ENCODE measurements at places on chromosomes 12 and 14. TPM values are rescaled to one million over a fixed set of nuclear protein-coding genes. Genes with fewer than 3 reads are reported as not detected.

- H3K27ac ChIP-seq = no peak overlapping the region
- no peaks in the 10 kb centered on the region for H3K36me3 ChIP-seq
- no peak overlapping the region for H3K4me3 ChIP-seq
- no peaks in the 10 kb centered on the region for H3K27me3 ChIP-seq
- no peaks in the 10 kb centered on the region for H3K4me1 ChIP-seq
- DNase-seq = no peak
Observed at GRCh38 chr12:64944966-64945365, 120.5 kb downstream of the TBC1D30 start.

GRCh38 chr14:95232894-95233584 is 75.7 kb upstream of the DICER1 start:
- H3K4me3 ChIP-seq = no peak overlapping the region
- no peak overlapping the region for H3K27ac ChIP-seq
- DNase-seq = no peak
- no peaks in the 10 kb centered on the region for H3K27me3 ChIP-seq
- H3K4me1 ChIP-seq = no peaks in the 10 kb centered on the region
- no peaks in the 10 kb centered on the region for H3K36me3 ChIP-seq

- peak; percentile 67 for DNase-seq
- H3K27me3 ChIP-seq = no peaks in the 10 kb centered on the region
- H3K4me1 ChIP-seq = no peaks in the 10 kb centered on the region
- H3K4me3 ChIP-seq = no peak overlapping the region
- no peaks in the 10 kb centered on the region for H3K36me3 ChIP-seq
Observed at GRCh38 chr14:60381909-60382308, 104.0 kb downstream of the C14orf39 start.

- H3K4me1 ChIP-seq = peaks cover 16% of the 10 kb centered on the region
- no peaks in the 10 kb centered on the region for H3K27me3 ChIP-seq
Observed at GRCh38 chr12:54261815-54262402, 18.0 kb downstream of the CBX5 start.

DNA sequence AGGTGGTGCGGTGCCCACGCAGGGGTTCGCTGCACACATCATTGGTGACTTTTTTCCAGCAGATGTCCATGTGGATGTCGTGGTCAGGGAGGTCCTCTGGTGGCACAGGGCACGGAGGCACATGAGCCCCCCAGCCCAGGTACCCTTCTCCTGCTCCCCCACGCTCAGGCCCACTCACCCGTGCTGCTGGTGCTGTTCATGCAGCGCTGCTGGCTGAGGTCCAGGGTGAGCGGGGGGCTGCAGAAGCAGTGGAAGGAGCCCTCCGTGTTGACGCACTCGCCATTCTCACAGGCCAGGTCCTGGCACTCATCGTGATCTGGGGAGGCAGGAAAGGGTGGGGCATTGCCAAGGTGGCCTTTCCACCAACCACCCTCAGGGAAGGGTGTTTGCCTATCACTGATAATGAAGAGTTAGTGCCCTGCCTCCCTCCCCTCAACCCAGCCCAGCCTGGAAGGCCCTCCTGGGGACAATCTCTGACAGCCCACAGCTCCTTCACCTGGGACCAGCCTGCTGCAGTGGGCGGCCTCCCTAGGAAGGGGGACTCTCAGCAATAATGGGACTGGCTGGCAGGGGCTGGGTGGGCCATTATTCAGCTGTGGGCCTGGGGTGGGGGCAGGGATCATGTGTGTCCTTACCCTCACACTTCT is 9.8 kb downstream of the ISCA2 start:
- H3K27me3 ChIP-seq = no peaks in the 10 kb centered on the region
- H3K4me3 ChIP-seq = no peak overlapping the region
- H3K27ac ChIP-seq = no peak overlapping the region
- no peaks in the 10 kb centered on the region for H3K4me1 ChIP-seq

DNA sequence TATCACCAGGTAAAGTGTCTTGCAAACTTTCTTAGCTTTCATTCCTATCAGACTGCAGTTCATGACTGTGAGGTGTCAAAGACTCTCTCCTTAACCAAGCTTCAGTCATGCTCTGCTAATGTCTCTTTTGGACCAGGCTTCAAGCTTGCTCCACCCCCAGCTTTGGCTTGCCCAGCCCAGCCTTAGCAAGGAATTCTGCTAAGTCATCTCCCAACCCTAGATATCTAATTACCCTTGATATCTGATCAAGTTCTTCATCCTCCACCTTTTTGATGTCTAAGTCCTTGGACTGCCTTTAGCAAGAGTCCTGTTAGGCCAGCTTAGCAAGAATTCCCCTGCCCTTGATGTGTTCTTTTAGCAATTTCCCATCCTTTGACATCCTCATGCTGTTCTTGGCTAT is 108.9 kb upstream of the FGD4 start:
- H3K36me3 ChIP-seq = peaks cover 21% of the 10 kb centered on the region
- H3K27me3 ChIP-seq = no peaks in the 10 kb centered on the region
- no peak overlapping the region for H3K27ac ChIP-seq

DNA sequence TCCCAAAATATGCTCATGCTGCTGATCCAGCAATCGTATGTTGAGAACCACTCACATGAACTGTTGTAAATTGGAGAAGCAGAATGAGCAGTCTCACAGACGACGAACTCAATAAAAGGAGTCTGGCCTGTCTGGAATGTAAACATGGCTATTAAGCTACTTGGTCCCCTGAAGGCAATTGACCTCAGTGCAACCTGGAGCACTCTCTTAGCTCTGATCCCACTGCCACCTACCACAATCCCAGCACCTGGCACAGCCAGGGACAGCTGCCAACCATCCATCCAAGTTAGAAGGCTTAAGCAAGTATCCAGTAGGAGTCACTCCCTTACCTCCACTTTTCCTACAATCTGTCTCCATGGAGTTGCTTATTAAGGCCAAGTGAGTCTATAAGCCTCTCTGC is 406.9 kb upstream of the CLEC14A start:
- no peaks in the 10 kb centered on the region for H3K27me3 ChIP-seq
- no peaks in the 10 kb centered on the region for H3K4me1 ChIP-seq
- no peak overlapping the region for H3K4me3 ChIP-seq
- H3K36me3 ChIP-seq = no peaks in the 10 kb centered on the region

GRCh38 chr12:124464062-124464461 is 103.3 kb downstream of the NCOR2 start:
- no peak overlapping the region for H3K4me3 ChIP-seq
- H3K27me3 ChIP-seq = no peaks in the 10 kb centered on the region
- no peak overlapping the region for H3K27ac ChIP-seq
- peaks cover 66% of the 10 kb centered on the region for H3K36me3 ChIP-seq
- DNase-seq = no peak
- no peaks in the 10 kb centered on the region for H3K4me1 ChIP-seq

- no peak overlapping the region for H3K4me3 ChIP-seq
- peaks cover 6% of the 10 kb centered on the region for H3K4me1 ChIP-seq
- no peaks in the 10 kb centered on the region for H3K36me3 ChIP-seq
- peak; percentile 12 for DNase-seq
Observed at GRCh38 chr12:104748790-104749189, 209.3 kb downstream of the SLC41A2 start.

DNA sequence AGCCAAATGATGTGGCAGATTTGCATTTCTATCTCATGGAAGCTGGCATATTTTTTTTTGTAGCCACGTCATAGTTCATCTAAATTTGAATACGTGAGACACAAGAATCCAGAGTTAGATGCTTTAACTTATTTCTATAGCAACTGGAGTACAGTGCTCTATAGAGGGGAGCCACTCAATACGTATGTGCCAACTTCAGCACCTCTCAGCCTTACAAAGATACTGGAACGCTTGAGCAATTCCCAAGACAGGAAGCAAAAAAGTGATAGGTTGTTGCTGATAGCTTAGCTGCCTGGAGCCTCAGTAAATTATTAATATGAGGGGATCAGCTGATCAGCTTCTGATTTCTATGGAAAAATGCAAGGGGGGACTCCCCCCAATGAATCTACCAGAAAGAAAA is 24.1 kb upstream of the PELI2 start:
- no peak overlapping the region for H3K27ac ChIP-seq
- H3K4me3 ChIP-seq = no peak overlapping the region
- H3K36me3 ChIP-seq = no peaks in the 10 kb centered on the region
- no peak for DNase-seq
- H3K4me1 ChIP-seq = peaks cover 2% of the 10 kb centered on the region
- H3K27me3 ChIP-seq = no peaks in the 10 kb centered on the region

GRCh38 chr12:49897276-49897675 is 6.4 kb downstream of the FAIM2 start:
- no peaks in the 10 kb centered on the region for H3K27me3 ChIP-seq
- no peaks in the 10 kb centered on the region for H3K4me1 ChIP-seq
- no peak overlapping the region for H3K4me3 ChIP-seq
- H3K27ac ChIP-seq = no peak overlapping the region
- H3K36me3 ChIP-seq = no peaks in the 10 kb centered on the region

- H3K4me1 ChIP-seq = no peaks in the 10 kb centered on the region
- no peaks in the 10 kb centered on the region for H3K36me3 ChIP-seq
- no peak for DNase-seq
- no peaks in the 10 kb centered on the region for H3K27me3 ChIP-seq
Observed at GRCh38 chr12:5524769-5525436, 93.0 kb downstream of the NTF3 start.

GRCh38 chr12:98465505-98465904 is 49.9 kb upstream of the TMPO start:
- H3K4me1 ChIP-seq = no peaks in the 10 kb centered on the region
- no peak for DNase-seq
- H3K36me3 ChIP-seq = no peaks in the 10 kb centered on the region
- no peaks in the 10 kb centered on the region for H3K27me3 ChIP-seq
- H3K27ac ChIP-seq = no peak overlapping the region
- H3K4me3 ChIP-seq = no peak overlapping the region

- H3K4me1 ChIP-seq = no peaks in the 10 kb centered on the region
- no peak overlapping the region for H3K27ac ChIP-seq
- DNase-seq = no peak
- H3K4me3 ChIP-seq = no peak overlapping the region
- no peaks in the 10 kb centered on the region for H3K36me3 ChIP-seq
- no peaks in the 10 kb centered on the region for H3K27me3 ChIP-seq
Observed at GRCh38 chr14:104596451-104596918, 8.1 kb downstream of the TMEM179 start.

- H3K4me3 ChIP-seq = peak overlapping the region; percentile 68
- no peak for DNase-seq
- H3K36me3 ChIP-seq = no peaks in the 10 kb centered on the region
- no peaks in the 10 kb centered on the region for H3K27me3 ChIP-seq
- no peak overlapping the region for H3K27ac ChIP-seq
- H3K4me1 ChIP-seq = peaks cover 6% of the 10 kb centered on the region
Observed at GRCh38 chr12:53096759-53097158, 708 bp upstream of the IGFBP6 start.

GRCh38 chr12:19199332-19199731 is 69.8 kb downstream of the PLEKHA5 start:
- no peaks in the 10 kb centered on the region for H3K27me3 ChIP-seq
- H3K27ac ChIP-seq = no peak overlapping the region
- no peak for DNase-seq

DNA sequence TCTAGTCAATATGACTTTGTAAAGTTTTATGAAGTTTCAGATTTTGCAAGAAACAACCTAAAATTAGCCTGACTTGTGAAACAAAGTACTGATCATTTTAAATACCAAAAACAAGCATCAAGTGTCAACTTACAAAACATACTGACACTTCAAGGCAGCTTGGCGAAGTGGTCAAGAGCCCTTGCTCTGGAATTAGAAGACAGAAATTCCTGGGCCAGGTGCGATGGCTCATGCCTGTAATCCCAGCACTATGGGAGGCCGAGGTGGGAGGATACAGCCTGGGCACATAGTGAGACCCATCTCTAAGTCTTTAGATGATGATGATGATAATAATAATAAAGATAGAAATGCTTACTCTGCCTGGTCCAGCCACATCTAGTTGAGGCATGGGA is 45.4 kb upstream of the NR2C1 start:
- H3K27ac ChIP-seq = no peak overlapping the region
- no peak overlapping the region for H3K4me3 ChIP-seq
- H3K4me1 ChIP-seq = peaks cover 2% of the 10 kb centered on the region
- no peaks in the 10 kb centered on the region for H3K27me3 ChIP-seq
- no peak for DNase-seq
- peaks cover 24% of the 10 kb centered on the region for H3K36me3 ChIP-seq

GRCh38 chr12:33795536-33795935 is 226.8 kb upstream of the ALG10 start:
- H3K27ac ChIP-seq = no peak overlapping the region
- no peak overlapping the region for H3K4me3 ChIP-seq
- peaks cover 7% of the 10 kb centered on the region for H3K4me1 ChIP-seq

DNA sequence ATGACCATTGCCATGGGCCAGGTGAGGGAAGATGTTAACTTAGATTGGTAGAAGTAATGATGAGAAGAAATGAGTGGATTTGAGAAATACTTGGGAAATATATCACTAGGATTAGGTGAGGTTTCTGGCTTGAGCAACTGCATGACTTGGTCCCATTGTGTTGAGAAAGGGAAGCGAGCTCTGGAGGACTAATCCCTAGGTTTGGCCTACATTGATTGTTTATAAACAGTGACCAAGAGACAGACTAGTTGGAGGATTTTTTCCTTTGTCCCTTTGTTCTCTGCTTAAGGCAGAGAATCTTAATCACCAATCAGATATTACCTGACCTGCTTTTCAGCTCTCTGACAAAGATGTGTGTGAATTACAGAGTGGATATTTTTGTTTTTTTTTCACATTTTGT is 100.5 kb downstream of the AEBP2 start:
- no peak overlapping the region for H3K27ac ChIP-seq
- 0 out of 2 replicates have a peak, but pooled peaks cover 6% of the 10 kb centered on the region for H3K36me3 ChIP-seq
- H3K4me3 ChIP-seq = no peak overlapping the region
- H3K4me1 ChIP-seq = no peaks in the 10 kb centered on the region

DNA sequence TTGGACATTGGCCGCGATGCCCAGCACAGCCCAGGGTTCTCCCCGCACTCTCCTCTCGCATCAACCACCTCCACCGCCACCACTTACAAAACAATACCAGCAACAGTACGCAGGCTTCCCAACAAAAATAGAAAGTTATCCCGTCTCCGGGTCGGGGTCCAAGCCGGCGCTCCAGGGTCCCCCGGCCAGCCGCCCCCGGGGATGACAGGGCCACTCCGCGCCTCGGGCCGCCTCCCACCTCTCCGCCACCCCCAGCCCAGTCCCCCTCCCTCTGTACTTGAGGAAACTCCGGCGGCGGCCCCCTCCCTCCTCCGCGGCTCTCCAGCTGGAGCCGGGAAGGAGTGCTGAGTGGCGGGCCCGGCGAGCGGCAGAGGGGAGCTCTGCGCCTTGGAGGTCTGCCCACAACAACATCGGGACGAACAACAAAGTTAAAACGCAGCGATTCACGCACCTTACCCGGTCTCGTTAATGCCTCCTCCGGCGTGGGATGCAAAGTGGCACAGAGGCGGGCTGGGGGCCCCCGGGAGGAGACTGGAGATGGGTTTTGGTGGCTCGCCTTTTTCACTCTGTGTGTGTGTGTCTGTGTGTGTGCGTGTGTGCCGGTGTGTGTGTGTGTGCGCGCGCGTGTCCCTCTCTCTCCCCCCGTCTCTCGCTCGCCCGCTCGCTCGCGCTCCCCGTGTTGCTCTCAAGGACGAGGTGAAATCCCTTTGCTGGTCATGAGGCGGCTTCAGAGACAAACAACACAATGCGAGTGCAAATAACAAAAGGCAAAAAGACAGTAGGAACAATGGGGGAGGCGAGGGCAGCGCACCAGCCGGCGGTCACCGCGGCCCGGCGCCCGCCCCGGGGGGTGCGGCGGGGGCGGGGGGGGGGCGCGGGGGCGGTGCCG is 386.8 kb downstream of the BCAT1 start:
- peak; percentile 87 for DNase-seq
- peaks cover 1% of the 10 kb centered on the region for H3K4me1 ChIP-seq
- H3K36me3 ChIP-seq = no peaks in the 10 kb centered on the region
- no peak overlapping the region for H3K27ac ChIP-seq
- peaks cover 5% of the 10 kb centered on the region for H3K27me3 ChIP-seq

ANKRD52 gene
- 34.6 TPM for total RNA-seq

OR4M1 gene
- not detected for total RNA-seq

TMPRSS12 gene
- total RNA-seq = not detected

UBE3B gene
- total RNA-seq = 24.2 TPM

ITGB7 gene
- 0.26 TPM for total RNA-seq

TAS2R50 gene
- total RNA-seq = 0.77 TPM

ZNF891 gene
- total RNA-seq = 2.1 TPM

LYZ gene
- not detected for total RNA-seq

GPRC5A gene
- 0.09 TPM for total RNA-seq

SUSD6 gene
- 3.6 TPM for total RNA-seq

CELA1 gene
- total RNA-seq = not detected

CD69 gene
- total RNA-seq = not detected
